ENCODE measurements at places on chromosomes 11 and 22.

DNA sequence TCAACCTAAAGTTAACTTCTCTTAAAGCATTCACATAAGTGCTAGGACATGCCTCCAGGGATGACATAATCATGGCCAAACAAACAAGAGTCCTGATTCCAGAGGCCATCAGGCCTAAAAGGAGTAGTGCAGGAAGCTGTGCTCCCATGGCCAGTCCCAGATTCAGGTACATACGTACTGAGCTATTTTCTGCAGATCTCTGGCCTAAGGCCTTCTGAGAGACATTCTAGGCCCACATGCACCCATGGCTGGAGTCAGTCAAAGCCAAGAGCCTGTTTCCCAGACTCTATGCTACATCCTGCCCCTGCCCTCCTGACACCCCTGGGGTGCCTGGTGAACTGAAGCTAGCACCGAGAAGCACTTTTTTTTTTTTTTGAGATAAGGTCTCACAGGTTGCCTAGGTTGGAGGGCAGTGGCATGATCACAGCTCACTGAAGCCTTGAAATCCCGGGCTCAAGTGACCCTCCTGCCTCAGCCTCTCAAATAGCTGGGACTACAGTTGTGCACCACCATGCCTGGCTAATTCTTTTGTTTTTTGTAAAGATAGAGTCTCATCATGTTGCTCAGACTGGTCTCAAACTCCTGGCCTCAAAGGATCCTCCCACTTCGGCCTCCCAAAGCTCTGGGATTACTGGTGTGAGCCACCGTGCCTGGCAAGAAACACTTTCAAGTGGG, 553 bp downstream of the CD3D start:
- H3K4me3 ChIP-seq: no peak overlapping the region
- no peak overlapping the region for H3K27ac ChIP-seq
- H3K27me3 ChIP-seq: peaks cover 7% of the 10 kb centered on the region
- no peaks in the 10 kb centered on the region for H3K36me3 ChIP-seq

GRCh38 chr11:77884186-77884828, 63.4 kb downstream of the AAMDC start:
- no peaks in the 10 kb centered on the region for H3K27me3 ChIP-seq
- no peak overlapping the region for H3K4me3 ChIP-seq
- no peak for DNase-seq
- H3K36me3 ChIP-seq: peaks cover 70% of the 10 kb centered on the region
- no peak overlapping the region for H3K27ac ChIP-seq
- H3K4me1 ChIP-seq: no peaks in the 10 kb centered on the region

DNA sequence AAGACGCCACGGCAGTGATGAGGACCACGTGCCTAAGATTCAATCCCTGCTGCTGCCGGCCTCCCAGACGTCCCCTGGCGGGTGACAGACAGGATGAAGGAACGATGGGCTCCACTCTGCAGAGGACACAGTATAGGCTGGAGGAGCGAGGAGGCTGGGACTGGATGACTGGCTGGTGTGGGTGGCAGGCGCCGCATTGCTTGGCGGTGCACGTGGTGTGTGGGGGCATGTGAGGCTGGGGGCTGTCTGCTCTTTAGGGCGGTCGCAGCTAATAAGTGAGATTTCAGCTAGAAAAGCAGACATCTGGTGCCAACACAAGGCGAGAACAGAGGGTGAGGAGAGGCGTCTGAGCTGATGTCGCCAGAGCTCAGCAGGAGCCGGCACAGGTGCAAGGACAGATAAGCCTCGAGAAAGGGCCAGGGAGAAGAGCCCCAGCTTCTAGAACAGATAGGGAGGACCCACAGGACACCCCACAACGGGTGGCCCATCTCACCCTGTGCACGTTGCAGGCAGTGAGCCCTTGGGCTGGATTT, 33.2 kb downstream of the TSPAN4 start:
- no peak for DNase-seq
- no peak overlapping the region for H3K4me3 ChIP-seq
- H3K4me1 ChIP-seq: peaks cover 8% of the 10 kb centered on the region

GRCh38 chr22:20967697-20968211, 699 bp downstream of the AIFM3 start:
- no peaks in the 10 kb centered on the region for H3K27me3 ChIP-seq
- no peak for DNase-seq
- no peak overlapping the region for H3K4me3 ChIP-seq

- DNase-seq: peak; percentile 81
- H3K4me3 ChIP-seq: peak within 1 kb of the TSS; percentile 38
- H3K27ac ChIP-seq: peak within 1 kb of the TSS; percentile 61
- no peaks in the 10 kb centered on the region for H3K36me3 ChIP-seq
Observed at GRCh38 chr11:35525501-35526175, at the start of gene PAMR1. Gene PAMR1 (minus strand): TSS chr11:35525616. CDS start chr11:35525585, 31 bp downstream.

DNA sequence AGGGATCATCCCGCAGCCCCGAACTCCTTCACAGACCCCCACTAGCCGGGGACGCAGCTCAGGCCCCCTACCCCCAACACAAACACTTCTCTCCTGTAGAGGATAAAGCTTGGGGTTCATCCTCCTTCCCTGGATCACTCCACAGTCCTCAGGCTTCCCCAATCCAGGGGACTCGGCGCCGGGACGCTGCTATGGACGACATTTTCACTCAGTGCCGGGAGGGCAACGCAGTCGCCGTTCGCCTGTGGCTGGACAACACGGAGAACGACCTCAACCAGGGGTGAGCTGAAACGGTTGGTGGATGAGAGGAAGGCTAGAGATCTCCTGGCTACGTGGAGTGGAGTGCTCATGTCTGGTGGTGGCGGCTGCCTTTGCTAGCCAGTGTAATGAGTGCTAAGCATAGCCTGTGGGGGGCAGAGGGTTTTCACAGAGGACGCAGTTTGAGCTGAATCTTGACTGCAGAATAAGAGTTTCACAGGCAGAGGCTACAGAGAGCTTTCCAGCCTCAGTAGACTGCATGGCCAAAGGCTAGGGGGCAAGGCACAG, 580 bp downstream of the ILK start:
- H3K27ac ChIP-seq: peak overlapping the region; percentile 89
- H3K4me3 ChIP-seq: peak overlapping the region; percentile 54
- H3K4me1 ChIP-seq: peaks cover 60% of the 10 kb centered on the region
- H3K27me3 ChIP-seq: no peaks in the 10 kb centered on the region
- peaks cover 37% of the 10 kb centered on the region for H3K36me3 ChIP-seq

DNA sequence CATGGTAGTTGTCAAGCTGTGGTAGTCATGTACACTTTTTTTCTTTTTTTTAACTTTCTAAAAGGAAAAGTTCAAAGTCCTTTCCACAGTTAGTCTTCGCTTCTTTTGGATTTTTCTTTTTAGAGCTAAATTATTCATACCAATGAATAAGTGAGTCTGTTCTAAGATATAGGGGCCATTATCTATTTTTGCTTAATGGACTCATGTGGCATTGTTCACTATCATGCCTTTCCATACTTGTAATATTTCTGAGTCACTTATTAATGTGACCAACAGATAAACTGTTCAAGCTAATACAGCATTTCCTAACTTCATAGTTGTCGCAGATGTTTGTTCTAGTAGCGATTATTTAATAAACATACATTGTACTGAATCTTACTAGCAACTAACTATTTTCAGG, 8.0 kb upstream of the B3GNT6 start:
- no peak for DNase-seq
- no peak overlapping the region for H3K4me3 ChIP-seq
- no peak overlapping the region for H3K27ac ChIP-seq

DNA sequence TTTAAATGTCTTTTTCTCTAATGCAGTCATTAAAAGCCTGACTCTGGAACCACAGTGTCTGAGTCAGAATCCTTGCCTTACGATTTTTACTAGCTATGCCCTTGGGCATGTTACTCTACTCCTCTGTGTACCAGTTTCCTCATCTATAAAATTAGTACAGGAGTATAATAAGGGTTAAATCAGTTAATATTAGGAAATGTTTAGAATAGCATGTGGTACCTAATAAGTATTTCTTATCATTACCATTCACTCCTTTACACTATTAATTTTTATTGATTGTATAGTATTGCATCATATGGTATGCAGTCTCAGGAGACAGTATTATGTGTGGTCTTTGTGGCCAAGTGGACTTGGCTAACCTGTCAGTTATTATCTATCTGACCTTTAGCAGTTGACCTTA, 68.2 kb downstream of the METTL15 start:
- H3K4me1 ChIP-seq: no peaks in the 10 kb centered on the region
- H3K27me3 ChIP-seq: no peaks in the 10 kb centered on the region
- H3K4me3 ChIP-seq: no peak overlapping the region

DNA sequence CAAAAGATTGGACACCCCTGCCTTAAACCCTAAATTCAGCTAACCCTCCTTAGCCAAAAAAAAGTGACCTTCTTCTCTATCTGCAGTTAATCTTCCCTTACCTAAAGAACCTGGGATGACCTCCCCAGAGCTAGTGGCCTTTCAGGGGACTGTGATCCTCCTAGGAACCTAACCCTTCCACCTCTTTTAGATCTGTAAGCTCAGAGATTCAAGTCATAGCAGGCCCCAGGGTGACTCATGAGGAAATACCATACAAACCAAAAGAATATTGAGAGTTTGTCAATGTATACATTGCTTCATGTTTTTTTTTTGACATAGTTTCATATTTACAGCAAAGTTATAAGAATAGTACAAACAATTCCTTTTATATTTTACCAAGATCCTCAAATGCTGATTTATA, 38.3 kb upstream of the CXCR5 start:
- no peaks in the 10 kb centered on the region for H3K27me3 ChIP-seq
- no peak overlapping the region for H3K4me3 ChIP-seq
- no peak for DNase-seq
- H3K27ac ChIP-seq: no peak overlapping the region
- H3K36me3 ChIP-seq: no peaks in the 10 kb centered on the region
- no peaks in the 10 kb centered on the region for H3K4me1 ChIP-seq

DNA sequence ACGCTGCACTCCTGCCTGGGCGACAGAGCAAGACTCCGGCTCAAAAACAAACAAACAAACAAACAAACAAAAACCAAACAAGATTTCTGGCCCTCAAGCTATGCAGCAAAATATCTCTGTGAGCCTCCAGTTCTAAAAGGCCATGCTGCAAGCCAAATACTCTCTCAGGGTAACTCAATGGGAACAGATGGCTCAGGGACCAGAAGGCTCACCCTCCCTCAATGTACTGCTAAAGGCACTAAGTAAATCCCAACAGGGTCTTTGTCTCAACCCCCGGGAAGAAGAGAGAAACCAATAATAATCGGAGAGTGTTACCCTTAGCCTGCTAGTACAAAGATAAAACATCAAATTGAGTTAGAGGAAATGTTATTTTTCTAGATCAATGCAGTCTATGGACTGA, 119.7 kb upstream of the ZC3H12C start:
- no peaks in the 10 kb centered on the region for H3K36me3 ChIP-seq
- no peak overlapping the region for H3K4me3 ChIP-seq
- H3K27me3 ChIP-seq: no peaks in the 10 kb centered on the region
- peaks cover 8% of the 10 kb centered on the region for H3K4me1 ChIP-seq

GRCh38 chr11:66101066-66101464, 31.0 kb downstream of the PACS1 start:
- H3K27me3 ChIP-seq: no peaks in the 10 kb centered on the region
- H3K4me1 ChIP-seq: peaks cover 13% of the 10 kb centered on the region
- no peak for DNase-seq
- no peak overlapping the region for H3K4me3 ChIP-seq

GRCh38 chr11:133720951-133721350, 124.4 kb downstream of the SPATA19 start:
- no peaks in the 10 kb centered on the region for H3K36me3 ChIP-seq
- DNase-seq: no peak
- no peak overlapping the region for H3K4me3 ChIP-seq
- H3K4me1 ChIP-seq: no peaks in the 10 kb centered on the region
- H3K27ac ChIP-seq: no peak overlapping the region
- no peaks in the 10 kb centered on the region for H3K27me3 ChIP-seq

- no peak overlapping the region for H3K27ac ChIP-seq
- no peaks in the 10 kb centered on the region for H3K36me3 ChIP-seq
- H3K4me1 ChIP-seq: no peaks in the 10 kb centered on the region
Observed at GRCh38 chr11:41431784-41432183, 27.7 kb downstream of the LRRC4C start.

DNA sequence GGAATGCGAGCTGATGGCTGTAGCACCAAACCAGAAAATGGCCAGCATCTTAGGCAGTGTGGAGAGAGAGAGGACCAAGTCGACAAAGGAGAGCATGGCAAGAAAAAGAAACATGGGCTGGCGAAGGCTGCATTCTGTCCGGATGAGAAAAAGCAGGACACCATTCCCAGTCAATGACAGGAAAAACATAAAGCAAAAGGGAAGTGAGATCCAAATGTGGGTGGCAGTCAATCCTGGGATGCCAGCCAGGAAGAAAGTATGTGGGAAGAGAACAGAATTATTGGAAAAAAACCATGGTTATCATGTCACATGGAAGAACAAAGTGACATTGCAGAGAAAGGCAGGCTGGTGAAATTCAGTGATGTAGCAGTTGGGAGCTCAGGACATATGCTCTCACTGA, 36.9 kb upstream of the OR56A1 start:
- no peaks in the 10 kb centered on the region for H3K4me1 ChIP-seq
- no peak overlapping the region for H3K4me3 ChIP-seq

DNA sequence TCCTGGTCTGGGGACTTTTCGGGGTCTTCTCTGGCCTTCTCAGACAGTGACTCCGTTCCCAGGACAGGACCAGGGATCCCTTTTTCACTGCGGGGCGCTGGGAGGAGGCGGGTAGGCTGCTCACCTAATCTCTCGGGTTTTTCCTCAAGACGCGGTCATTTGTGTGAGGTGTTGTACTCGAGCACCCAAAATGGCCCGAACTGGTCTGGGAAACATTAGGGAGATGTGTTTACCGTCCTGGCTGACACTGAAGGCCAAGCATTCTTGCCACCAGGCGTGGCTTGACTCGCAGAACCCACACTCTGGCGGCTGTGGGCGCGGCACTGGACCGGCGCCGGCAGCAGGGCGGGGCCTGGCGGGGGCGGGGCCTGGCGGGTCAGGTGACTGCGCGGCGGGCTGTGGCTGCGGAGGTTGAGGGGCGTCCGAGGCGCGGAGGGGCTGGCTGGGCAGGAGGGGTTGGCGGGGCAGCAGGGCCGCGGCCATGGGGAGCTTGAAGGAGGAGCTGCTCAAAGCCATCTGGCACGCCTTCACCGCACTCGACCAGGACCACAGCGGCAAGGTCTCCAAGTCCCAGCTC, at the start of gene SWAP70:
Gene SWAP70, plus strand, starts transcription at position 379 of the 577 bp plus-strand sequence. Its CDS starts 103 bp downstream, at position 482.
- no peaks in the 10 kb centered on the region for H3K36me3 ChIP-seq
- no peaks in the 10 kb centered on the region for H3K27me3 ChIP-seq
- H3K27ac ChIP-seq: peak within 1 kb of the TSS; percentile 96
- peak within 1 kb of the TSS; percentile 78 for H3K4me3 ChIP-seq

- H3K27ac ChIP-seq: no peak overlapping the region
- DNase-seq: no peak
- no peak overlapping the region for H3K4me3 ChIP-seq
- peaks cover 17% of the 10 kb centered on the region for H3K36me3 ChIP-seq
- no peaks in the 10 kb centered on the region for H3K27me3 ChIP-seq
Observed at GRCh38 chr11:61779666-61780525, 12.5 kb downstream of the TMEM258 start.

DNA sequence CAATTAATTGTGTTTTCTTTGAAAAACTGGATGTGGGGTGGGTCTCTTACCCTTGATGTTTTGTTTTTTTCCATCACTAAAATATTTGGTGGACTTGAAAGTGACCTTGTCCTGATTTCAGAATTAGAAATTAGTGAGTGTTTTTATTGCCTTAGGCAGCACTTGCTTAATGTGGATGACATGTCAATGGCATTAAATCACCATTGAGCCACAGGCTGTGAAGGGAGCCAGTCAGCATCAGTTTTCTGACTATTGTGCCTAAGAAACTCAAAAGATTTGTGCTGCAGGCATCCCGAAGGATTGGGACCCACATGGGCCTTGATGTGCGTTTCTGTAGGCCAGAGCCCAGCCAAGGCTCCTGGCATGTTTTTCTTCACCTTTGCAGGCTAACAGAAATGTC, 53.8 kb downstream of the SWAP70 start:
- H3K36me3 ChIP-seq: peaks cover 9% of the 10 kb centered on the region
- DNase-seq: no peak
- no peak overlapping the region for H3K4me3 ChIP-seq
- H3K4me1 ChIP-seq: peaks cover 34% of the 10 kb centered on the region

Data from suprapubic skin (tissue), 4 donors.